Osteoblast (primary cell): ENCODE measurements at places on chromosomes 5 and 9. TPM values are rescaled to one million over a fixed set of nuclear protein-coding genes. Genes with fewer than 3 reads are reported as not detected.

The SLIT3 gene
- 37.6 and 38.3 TPM in 2 replicates for total RNA-seq

The NPR3 gene
- 73.1 and 92.3 TPM in 2 replicates for total RNA-seq

The FAM169A gene
- total RNA-seq, result under 0.01 TPM in 2 replicates

The ANKRD18B gene
- 0.59 TPM in 1 of 2 replicates, not detected in the other for total RNA-seq

The TMEM215 gene
- not detected in 2 replicates for total RNA-seq

The RASGRF2 gene
- under 0.01 and 0.29 TPM in 2 replicates for total RNA-seq

The GRM6 gene
- not detected in 2 replicates for total RNA-seq

The RPL35 gene
- 1,644 and 1,645 TPM in 2 replicates for total RNA-seq

The SLCO6A1 gene
- total RNA-seq, result not detected in 2 replicates

The INSL6 gene
- total RNA-seq, result not detected in 2 replicates

The IFNB1 gene
- total RNA-seq, result not detected in 2 replicates

The LAMC3 gene
- under 0.01 TPM in 1 of 2 replicates, not detected in the other for total RNA-seq

The CATSPER3 gene
- 0.29 and 0.36 TPM in 2 replicates for total RNA-seq

The HRCT1 gene
- total RNA-seq, result 1.8 and 5.1 TPM in 2 replicates

The ACER2 gene
- total RNA-seq, result 1.5 and 2.2 TPM in 2 replicates

The FPGS gene
- 87.5 and 98.1 TPM in 2 replicates for total RNA-seq

The LOX gene
- total RNA-seq, result 314 and 317 TPM in 2 replicates

The ITK gene
- under 0.01 TPM in 1 of 2 replicates, not detected in the other for total RNA-seq

The BARHL1 gene
- total RNA-seq, result not detected in 2 replicates

The MARVELD2 gene
- 7.7 and 9.4 TPM in 2 replicates for total RNA-seq

The GPRIN1 gene
- total RNA-seq, result 1.8 TPM in 2 replicates

The GABRP gene
- total RNA-seq, result under 0.01 TPM in 2 replicates

The BTF3 gene
- total RNA-seq, result 207 and 218 TPM in 2 replicates

The CAMK4 gene
- total RNA-seq, result 0.29 and 0.72 TPM in 2 replicates

The UBTD2 gene
- 37.6 and 38.3 TPM in 2 replicates for total RNA-seq

The ARHGEF37 gene
- 0.72 and 0.88 TPM in 2 replicates for total RNA-seq
